ENCODE measurements at places on chromosomes 5 and 9.

GRCh38 chr9:134333874-134334581, 7.8 kb downstream of the RXRA start:
- DNase-seq = no peak

GRCh38 chr9:76707510-76707909, 56.7 kb upstream of the PCA3 start:
- no peak for DNase-seq

GRCh38 chr5:69084903-69085302, 8.9 kb upstream of the SLC30A5 start:
- DNase-seq = no peak

GRCh38 chr5:21910731-21911130, 942.4 kb downstream of the CDH12 start:
- no peak for DNase-seq

DNA sequence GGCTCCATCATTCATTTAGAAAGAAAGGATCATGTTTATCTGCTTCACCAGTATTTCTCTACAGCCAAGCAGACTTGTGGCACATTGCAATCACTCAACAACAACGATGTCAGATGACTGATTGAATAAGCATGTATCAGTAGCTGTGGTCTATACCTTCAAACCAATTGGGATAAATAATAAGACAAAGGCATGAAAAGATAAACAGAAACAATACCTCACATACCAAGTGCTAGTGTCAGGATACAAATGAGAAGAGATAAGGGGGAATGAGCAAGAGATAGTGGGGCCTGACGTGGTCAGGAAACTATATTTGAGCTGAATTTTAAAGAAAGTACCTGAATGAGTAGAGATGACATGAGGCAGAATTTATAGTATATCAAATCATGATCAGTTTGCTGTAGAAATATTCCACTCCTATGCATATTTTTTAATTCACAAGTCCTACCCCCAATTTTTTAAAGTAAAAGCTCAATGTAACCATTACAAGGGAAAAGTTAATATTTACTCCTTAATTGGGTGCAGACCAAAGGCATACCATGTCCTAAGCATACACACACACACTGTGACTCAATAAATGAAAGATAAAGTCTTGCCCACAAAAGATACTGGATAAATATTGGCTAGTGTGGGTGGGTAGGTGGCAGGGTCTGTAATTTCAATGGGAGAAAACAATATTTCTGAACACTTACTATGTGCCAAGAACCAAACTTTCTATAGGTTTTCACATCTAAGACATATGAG, 284.5 kb downstream of the SPOCK1 start:
- DNase-seq = no peak

- DNase-seq = no peak
Measured at GRCh38 chr5:78804995-78805394, 156.4 kb upstream of the LHFPL2 start.

DNA sequence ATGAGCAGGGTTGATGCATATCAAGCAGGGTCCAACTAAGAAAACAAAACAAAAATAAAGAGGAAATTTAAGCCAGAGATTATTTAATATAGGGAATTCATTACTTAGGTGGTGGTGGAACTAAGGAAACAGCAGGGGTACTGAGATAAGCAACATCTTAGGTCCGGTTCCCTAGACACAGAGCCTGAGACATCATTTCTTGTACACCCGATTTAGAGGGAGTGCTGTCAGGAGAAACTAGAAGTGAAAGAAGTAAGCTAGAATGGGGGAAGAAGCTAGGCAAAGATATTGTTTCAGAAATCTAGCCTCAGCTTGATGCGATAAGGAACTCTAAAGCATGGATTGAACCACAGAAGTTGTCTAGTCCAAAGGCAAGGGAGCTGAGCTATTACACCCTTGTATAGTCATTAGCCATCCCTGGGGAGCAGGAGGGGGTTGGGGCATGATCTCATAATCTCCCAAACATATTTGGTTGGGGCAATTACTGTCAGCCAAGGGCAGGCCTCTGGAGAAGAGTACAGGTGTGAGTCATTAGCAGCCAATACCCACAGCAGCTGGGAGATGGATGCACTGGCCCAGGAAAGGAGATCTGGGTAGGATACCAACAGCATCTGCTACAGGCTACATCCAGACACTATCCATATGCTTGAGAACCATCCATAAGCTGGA, 194.5 kb downstream of the ARL15 start:
- DNase-seq = no peak

- no peak for DNase-seq
Measured at GRCh38 chr9:125984461-125984860, 237.3 kb downstream of the PBX3 start.

DNA sequence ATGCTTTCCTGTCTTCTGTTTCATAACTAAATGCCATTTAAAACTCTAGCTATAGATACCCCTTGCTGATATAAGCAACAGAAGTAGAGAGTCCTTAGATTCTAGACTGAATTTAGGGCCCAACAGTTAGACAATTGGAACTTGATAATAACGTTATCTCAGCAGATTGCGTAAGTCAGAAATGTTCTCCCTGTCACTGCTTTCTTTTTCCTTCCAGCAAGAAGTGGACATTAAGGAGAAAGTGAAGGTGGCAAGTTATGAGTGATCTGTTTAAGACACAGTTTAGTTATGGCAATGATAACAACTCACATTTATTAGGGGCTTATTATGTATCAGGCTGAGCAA, 6.9 kb upstream of the GLIS3 start:
- DNase-seq = no peak

Measured in AML-193 (cell line).